ENCODE measurements at places on chromosomes 12 and 14.

DNA sequence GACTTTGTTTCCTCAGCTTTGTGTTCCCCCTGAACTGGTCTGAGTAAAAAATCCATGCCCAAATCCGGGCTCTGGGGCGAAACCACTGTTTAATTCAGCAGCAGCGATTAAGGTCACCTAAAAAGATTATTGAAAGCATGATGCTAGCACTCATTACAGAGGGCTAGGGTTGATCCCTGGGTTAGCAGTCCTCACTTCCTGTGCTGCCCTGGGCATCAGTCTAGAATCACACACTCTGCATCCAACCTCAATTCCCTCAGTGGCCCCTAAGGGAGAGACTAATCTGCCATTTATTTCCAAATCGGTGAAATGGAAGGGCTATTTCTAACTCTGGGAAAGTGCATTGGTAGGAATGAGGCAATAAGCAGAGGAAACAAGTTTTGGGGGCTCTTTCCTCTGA lies 107.2 kb downstream of the BTG1 start:
- DNase-seq: no peak

DNA sequence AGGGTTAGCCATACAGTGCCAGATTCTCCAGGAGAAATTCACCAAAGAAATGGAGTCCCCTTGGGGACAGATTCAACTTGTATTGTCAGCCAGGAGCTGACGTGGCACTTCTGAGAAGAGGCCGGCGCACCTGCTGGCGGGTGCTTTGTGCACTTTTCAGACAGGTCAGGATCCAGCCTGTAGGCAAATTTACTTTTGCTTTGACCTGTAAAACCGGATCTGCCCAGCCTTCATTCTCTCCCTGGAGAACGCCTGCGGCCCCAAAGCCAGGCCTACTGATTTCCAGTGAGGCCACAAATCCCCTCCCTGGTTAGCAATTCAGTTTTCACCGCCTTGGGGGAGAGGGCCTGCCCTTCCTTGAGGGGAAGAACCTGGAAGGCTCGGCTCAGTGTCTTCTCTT lies 17.4 kb downstream of the P2RX4 start:
- DNase-seq: no peak

DNA sequence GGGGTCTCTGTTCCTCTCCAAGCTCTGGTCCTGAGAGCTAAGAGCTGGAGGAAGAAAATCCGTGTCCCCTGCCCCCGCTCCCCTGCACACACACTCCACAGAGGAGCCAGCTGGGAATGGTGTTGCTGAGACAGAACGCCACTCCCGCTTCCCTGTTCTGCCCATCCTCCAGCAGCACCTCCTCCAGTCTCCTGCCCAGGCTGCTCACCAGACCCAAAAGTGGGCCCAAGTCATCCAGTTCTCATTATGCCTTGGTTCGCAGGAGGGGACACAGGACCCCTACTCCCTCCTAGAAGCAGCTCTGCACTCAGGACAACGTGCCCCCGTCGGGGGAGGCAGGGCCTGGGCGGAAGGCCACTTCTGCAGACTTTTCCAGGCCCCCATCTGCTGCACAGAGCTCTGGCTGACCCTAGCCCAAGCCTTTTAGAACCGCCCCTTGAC lies 830 bp upstream of the TRMT61A start:
- peak; percentile 71 for DNase-seq

DNA sequence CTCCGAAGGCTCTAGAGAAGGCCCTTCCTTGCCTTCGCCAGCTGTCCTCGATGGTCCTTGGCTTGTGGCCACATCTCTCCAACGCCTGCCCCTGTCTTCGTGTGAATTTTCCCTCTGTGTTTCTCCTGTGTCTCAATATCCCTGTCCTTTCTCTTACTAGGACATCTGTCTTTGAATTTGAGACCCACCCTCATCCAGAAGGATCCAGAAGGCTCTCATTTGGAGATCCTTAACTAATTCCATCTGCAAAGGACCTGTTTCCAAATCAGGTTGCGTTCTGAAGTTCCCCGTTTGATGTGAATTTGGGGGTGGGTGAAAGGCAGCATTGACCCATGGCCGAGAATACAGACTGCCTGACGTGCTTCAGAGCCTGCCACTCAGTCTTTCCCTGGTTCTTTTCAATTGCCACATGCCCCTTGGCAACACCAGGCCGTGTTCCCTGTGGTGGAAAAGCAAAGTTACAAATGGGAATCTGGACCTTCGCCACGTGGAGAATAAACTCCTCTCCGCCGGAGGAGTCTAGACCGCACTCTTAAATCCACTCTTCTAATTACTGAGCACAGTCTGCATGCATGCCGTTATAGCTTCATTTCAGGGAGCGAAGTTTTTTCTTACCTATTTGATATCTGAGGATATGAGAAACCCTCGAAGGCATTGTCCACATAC lies 158.8 kb downstream of the TMEM132C start:
- no peak for DNase-seq

DNA sequence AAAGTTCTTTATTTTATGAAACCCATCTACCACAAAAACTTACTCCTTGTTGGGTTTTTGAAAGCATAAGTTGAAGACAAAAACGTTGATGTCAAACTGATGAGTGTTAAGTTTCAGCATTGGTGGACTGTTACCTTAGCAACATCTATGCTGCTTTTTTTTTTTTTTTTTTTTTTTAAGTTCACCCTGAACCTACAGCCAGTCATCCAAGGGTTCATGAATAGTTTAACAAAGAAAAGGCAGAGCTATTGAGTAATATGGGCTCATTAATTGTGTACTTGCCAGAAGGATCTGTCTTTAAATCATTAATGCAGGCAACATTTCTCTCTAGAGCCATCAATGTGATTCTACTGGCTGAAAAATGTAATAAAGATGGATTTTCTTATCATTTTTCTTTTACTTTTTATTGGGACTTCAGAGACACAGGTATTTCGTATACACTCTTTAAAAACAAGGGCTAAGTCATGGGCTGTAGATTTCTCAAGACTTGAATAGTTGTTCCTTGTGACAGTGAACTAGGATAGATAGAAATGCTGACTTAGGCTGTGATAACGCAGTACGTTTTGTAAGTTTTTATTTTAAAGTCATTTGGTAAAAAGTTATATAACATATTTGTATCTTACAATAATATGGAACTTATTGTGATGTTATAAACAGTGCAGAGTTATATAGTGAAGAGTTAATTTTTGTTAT lies at the start of gene PTPRQ:
TSS of gene PTPRQ (plus strand) at position 262 of the 693 bp plus-strand sequence. CDS start at position 373, 111 bp downstream.
- DNase-seq: no peak

- DNase-seq: no peak
Observed at GRCh38 chr12:113778432-113779132, 187.5 kb downstream of the RBM19 start.
